ENCODE measurements at places on chromosomes 12 and 14.

GRCh38 chr14:80134321-80134720, 77.0 kb downstream of the DIO2 start:
- no peak for DNase-seq

- DNase-seq, result no peak
Observed at GRCh38 chr12:103657331-103657730, 70.3 kb downstream of the STAB2 start.

DNA sequence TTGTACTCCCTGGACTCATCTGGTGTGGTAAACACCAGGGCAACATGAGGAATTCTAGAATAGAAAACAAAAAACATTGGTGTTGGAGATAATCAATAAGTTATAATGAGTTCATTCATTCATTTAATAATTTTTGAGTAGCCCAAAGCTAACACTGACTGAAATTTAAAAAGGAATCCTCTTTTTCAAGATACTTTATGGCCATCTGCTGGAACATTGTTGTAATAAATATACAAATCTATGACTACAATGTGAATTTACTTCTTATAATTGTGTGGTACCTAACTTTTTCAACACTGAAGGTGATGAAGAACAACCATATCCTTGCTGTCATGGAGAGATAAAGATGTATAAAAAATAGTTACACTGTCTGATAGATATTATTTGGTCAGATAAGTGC, 687.3 kb upstream of the MIS18BP1 start:
- DNase-seq, result no peak

DNA sequence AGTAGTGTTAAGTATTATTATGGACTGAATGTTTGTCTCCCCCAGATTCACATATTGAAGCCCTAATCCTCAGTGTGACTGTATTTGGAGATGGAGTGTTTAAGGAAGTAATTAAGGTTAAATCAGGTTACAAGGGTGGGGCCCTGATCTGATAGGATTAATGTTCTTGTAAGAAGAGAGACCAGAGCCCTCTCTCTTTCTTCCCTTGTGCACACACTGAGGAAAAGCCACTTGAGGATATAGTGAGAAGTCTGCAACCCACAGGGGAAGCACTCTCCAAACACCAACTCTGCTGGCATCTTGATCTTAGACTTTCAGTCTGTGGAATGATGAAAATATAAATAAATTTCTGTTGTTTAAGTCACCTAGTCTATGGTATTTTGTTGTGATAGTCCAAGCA, 2.2 kb upstream of the KLRG1 start:
- no peak for DNase-seq

DNA sequence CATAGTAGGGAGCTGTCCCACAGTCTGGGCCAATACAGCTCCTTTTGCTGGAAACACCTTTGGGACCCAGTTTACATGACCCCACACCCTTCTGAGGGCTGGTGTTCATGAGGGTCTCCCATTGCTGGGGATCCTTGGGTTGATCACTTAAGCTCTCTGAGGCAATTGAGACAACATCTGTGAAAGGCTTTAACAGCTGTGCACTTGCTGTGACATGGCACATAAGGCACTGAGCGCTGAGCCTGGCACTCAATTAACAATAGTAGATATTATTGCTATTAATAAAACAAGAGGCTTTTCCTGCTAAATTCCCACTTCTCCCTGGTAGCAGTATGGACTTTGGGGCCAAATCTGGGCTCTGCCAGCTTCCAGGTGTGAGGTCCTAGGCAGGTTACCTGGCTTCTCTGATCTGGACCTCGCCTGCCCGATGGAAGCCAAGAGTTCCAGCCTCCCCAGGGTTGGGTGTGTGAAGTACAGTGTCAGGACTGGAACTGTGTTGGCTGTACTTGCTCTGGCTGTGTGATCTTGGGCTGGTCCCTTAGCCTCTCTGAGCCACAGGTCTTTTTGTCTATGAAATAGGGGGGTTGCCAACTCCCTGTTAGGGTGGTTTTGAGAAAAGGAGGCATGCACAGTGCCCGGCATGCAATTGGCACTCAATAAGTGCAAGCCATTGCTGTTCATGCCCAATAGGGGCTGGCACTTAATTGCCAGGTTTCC, 3.1 kb downstream of the SH2B3 start:
- DNase-seq, result no peak

DNA sequence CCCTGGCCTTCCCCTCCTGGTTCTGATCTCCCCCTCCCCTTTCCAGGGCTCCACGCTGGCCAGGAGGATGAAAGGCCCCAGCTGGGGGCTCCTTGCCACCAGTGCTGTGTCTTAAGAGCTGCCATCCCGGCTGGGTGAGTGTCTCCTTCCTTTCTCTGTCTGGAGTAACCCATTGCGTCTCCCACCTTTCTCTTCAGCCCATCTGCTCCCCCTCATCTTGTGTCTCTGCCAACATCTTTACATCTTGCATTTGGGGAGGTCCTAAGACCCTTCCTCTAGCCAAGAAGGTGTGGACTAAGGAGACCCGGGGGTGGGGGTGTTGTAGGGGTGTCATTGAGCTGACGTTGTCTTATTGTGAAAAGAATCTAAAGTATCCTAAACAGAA, 505 bp downstream of the BCL2L2 start:
- no peak for DNase-seq

DNA sequence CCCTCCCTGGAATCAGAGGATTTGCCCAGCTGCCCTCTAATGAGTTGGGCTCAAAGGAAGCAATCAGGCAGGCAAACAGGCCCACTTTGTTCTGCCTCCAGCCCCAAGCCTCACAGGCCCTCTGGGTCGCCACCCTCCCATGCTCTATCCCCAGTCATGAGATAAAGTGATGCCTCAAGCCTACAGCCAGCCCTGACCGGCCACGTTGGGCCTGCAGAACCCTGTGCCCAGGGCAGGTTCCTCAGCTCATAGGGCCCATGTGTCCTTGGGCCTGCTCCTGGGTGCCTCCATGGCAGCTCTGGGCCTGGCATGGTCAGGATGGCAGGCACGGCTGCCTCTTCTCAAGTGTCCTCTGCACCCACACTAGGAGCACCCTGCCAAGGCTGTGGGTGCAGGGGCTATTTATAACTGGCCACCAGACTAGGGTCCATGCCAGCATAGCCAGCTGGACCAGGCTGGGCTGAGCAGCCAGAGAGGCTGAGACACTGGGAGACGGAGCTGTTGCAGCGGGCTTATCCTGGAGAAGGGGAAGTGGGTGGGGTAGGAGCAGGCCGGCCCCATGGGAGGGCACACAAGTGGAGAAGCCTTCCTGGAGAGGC, 20.2 kb downstream of the HDAC7 start:
- DNase-seq, result no peak

DNA sequence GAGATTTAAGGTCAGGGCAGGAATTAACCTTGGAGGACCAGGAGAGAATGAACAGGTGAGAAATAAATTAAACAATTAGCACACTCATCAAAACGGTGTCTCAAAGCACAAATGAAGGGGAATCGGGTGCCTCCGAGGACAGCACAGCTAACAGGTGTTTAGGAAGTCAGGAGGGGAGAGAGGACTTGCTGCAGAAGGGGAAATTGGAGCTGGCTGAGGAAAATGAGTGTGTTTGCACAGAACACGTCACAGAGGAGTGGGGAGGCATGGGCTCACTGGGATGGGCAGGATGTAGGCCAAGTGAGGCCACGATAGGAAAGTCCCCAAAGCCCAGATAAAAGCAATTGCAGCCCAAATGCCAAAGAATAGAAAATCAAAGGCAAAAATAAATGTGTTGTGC, 121.7 kb downstream of the ZNF664 start:
- DNase-seq, result peak; percentile 24

DNA sequence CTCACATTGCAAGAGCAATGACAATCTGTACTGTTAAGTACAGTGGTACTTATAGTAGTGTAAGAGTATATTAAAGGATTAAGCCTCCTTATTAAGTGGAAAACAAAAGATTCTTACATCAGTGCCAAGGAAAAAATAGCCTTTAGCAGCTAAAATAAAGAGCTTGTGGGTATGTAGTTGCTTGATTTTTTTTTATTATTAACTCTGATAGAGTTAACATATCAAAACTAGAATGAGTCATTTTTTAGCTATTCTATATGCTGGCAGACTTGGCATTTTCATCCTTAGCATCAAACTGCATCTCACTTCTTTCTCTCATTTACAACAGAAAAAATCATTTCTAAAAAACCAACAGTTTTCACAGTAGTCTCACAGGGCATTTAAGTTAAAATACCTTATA, 86.5 kb downstream of the ATP2B1 start:
- no peak for DNase-seq

- DNase-seq, result no peak
Observed at GRCh38 chr12:31773223-31773750, 44.5 kb upstream of the AMN1 start.

- DNase-seq, result peak; percentile 57
Observed at GRCh38 chr12:40336573-40337199, 111.9 kb downstream of the LRRK2 start.

DNA sequence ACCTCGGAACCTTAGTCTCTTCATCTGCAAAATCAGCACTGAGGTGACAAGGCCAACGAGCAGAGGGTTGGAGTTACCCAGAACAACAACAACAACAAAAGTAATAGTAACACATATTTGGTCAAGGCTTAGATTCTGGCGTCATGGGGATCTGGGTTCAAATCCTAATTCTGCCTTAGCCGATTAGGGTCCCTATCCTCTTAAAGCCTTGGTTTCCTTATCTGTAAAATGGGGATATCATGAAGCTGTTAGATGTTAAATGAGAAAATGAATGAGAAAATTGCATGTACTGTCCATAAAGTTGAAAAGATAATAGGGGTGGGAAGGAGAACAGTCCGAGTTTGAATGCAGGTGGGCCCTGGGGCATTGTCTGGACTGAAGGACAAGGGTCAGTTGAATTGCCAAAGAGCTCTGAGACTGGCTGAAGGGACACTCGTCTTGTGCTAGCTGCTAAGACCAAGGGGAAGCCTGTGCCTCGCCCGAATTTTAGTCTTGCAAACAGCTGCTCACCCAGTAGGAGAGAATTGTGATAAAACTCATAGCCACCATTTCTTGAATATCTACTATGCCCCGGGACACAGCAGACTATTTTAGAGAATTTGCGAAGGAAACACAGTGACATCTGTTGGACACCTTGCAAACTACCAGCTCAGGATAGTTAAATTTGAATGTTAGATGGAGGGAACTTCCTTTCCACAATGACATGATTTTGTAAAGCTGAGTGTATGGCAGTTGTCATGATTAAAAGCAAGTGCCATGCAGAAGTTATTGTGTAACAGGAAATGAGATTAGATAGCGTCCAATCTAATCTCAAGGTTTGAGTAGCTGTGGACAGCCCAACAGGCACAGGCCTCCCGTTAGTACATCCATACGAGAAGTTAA, 6.8 kb upstream of the HNF1A start:
- DNase-seq, result peak; percentile 75

GRCh38 chr12:19794116-19794515, 354.8 kb downstream of the AEBP2 start:
- no peak for DNase-seq

- no peak for DNase-seq
Observed at GRCh38 chr14:75461303-75461702, 33.5 kb downstream of the JDP2 start.

- no peak for DNase-seq
Observed at GRCh38 chr14:71451501-71451900, 480.7 kb upstream of the RGS6 start.

GRCh38 chr12:122076743-122077495, 1.6 kb upstream of the MLXIP start:
- DNase-seq, result no peak

DNA sequence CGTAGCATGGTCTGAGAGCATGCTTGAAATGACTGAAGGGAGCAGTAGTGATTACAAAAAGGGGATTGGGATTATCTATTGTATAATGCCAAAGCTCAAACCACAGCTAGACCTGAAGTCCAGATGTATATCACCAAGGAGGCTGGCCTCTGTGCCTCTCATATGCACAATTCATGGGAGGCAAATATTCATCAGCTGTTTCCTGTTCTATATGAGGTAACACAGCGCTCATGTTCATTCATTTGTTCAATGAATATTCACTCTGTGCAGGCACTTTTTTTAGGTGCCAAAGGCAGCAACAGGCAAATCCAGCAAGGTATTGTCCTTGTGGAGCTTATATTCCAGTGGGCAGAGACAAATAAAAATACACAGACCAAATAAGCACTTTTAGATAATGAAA, 39.0 kb downstream of the CRACR2A start:
- no peak for DNase-seq

DNA sequence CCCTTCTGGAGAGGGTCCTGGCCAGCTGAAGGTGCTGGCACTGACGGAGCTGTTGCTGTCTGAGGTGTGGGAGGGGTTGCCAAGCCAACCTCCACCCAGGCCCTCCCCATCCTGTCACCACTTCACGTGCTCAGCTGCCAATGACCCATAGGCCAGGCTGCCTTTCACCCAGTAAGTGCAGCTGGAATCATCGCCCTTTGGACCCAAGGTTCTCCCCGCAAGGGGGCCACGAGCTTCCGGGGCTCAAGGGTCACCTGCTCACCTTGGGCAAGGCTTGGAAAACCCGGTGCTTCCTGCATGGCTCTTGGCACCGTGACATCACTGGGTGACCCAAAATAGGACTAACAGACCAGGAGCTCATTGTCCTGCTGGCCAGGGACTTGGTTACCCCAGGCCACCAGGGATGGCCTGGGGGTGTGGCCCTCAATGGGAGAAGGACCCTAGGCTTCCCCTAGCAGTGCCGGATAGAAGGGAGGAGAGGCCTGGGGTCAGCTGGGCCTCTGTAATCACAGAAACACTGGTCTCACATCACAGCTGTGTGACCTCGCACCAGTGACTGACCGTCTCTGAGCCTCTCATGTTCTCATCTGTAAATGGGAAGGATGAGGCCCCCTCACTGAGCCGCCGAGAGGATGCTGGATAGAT, 51.3 kb downstream of the CCDC85C start:
- DNase-seq, result no peak

- DNase-seq, result no peak
Observed at GRCh38 chr12:14834509-14834908, 8.8 kb downstream of the ART4 start.

DNA sequence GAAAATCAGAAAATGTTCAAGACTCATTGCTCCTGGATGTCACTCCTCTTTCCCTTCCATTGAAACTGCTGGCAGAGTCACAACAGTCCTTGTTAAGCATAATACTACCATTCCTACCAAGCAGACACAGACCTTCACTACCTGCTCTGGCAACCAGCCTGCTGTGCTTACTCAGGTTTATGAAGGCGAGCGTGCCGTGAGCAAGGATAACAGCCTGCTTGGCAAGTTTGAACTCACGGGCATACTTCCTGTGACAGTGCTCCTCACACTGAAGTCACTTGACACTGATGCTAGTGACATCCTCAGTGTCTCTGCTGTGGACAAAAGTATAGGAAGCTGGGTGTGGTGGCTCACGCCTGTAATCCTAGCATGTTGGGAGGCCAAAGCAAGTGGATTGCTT, 15.7 kb upstream of the PHETA1 start:
- DNase-seq, result no peak

DNA sequence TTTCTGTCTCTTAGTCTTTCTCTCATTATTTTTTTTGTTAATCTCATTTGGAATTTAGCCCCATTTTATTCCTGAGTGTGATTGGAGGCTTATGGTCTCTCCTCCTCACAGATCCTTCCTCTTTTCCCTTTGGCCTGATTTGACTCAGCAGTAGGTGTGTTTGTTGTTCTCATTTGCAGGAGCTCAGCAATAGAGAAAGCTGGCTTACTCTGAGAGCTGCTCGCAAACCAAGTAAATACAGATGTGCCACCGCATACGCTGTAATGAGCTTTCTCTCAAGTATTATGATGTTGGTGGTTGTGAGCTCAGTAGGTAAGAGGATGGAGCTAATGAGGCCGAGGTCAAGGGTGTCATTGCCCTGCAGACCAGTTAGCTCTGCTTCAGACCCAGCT, 206.5 kb downstream of the ETV6 start:
- no peak for DNase-seq

Data from A549 (cell line).